ENCODE measurements at places on chromosomes 16 and 17.

DNA sequence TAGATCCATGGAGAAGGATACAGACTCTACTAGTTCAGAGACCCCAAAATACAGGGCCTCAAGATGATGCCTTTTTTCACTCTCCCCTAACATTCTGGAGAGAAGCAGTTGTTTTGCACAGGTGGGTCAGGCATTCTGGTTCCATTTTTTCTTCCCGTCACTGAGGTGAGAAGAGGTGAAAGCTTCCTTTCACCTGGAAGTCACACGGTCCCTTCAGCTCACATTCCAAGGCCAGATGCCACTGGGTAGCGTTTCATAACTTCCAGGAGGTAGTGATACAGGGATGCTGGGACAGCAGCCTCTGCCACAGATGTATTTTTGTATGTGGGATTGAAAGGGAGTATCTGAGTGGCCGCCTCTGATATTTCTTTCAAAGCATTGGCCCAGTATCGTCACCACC lies 1.9 kb downstream of the CDK10 start:
- DNase-seq = no peak

DNA sequence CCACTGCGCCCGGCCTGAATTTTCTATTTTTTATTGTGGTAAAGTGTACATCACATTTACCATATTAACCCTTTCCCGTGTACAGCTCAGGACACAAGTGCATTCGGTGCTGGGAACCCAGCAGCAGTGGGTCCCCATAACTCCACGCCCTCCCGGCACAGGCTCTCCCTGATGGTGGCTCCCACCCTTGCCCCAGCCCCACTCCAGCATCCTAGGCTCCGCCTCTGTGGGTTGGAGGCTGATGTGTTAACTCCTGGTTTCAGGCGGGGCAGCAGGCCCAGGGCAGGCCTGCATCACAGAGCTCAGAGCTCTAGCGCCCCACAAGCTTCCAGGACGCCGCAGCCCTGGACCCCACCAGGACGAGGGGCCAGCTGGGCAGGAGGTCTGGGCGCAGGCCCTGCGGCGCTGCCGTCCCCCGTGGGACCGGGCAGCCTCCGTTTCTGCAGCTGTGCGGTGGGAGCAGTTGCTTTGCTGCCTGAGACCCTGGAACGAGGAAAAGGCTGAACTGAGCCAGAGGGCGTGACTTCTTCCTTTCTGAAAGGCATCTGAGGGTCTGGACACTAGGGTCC lies 19.6 kb downstream of the ZFPM1 start:
- no peak for DNase-seq

GRCh38 chr17:29177871-29178749 lies 2.1 kb downstream of the MYO18A start:
- DNase-seq = no peak

GRCh38 chr16:5196204-5196603 lies 98.6 kb upstream of the EEF2KMT start:
- no peak for DNase-seq

GRCh38 chr17:30357476-30357875 lies 21.3 kb upstream of the CPD start:
- DNase-seq = no peak

GRCh38 chr17:38602956-38603785 lies 2.6 kb downstream of the SRCIN1 start:
- no peak for DNase-seq

DNA sequence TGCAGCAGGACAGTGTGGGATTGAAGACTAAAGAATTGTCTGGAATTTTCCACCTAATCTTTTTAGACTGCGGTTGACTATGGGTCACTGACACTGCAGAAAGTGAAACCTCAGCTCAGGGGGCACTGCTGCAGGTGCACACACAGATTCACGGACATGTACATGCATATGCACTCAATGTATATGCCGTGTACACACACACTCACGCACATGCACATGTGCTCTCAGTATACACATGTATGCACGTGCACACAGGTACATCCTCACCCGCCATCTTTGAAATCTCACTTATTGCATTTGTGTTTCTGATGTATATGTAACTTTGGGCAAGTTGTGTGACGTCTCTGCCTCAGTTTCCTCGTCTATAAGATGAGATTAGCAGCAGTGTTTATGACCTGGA lies 27.3 kb downstream of the CMIP start:
- no peak for DNase-seq

GRCh38 chr16:29994600-29995323 lies 655 bp downstream of the HIRIP3 start:
- peak; percentile 87 for DNase-seq

DNA sequence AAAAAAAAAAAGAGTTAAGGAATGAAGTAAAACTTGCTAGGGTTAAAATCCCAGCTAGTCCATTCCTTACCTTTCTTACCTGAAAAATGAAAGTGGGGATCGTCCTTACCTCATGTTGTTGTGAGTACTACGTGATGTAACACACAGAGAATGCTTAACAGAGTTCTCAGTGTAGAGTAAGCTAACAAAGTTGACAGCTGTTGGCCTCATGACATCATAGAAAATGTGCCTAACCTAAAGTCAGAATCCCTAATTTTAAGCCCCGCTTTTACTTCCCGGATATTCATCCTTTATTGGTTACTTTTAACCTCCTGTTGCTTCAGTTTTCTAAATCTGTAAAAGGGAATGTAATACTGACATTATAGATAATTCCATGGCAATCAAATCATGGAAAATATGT lies 505.8 kb upstream of the HSBP1 start:
- no peak for DNase-seq

GRCh38 chr16:67934306-67935100 lies 2.1 kb downstream of the PSMB10 start:
- no peak for DNase-seq

DNA sequence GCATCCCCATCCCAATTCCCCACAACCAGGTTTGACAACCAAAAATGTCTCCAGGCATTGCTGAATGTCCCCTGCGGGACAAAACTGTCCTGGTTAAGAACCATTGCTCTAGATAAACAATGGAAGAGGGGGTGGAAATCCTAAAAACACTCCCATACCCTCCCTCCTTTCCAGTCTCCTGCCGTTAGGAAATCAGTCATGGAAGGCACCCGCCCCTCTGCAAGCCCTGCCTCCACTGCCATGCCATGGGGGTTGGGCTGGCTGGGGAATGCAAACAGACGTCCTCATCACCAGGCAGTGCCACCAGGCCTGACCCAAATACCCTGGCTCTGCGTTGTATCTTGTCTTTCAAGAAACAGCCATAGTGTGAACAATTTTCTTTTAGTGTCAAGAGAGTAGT lies 57.5 kb downstream of the CYTH1 start:
- DNase-seq = no peak

DNA sequence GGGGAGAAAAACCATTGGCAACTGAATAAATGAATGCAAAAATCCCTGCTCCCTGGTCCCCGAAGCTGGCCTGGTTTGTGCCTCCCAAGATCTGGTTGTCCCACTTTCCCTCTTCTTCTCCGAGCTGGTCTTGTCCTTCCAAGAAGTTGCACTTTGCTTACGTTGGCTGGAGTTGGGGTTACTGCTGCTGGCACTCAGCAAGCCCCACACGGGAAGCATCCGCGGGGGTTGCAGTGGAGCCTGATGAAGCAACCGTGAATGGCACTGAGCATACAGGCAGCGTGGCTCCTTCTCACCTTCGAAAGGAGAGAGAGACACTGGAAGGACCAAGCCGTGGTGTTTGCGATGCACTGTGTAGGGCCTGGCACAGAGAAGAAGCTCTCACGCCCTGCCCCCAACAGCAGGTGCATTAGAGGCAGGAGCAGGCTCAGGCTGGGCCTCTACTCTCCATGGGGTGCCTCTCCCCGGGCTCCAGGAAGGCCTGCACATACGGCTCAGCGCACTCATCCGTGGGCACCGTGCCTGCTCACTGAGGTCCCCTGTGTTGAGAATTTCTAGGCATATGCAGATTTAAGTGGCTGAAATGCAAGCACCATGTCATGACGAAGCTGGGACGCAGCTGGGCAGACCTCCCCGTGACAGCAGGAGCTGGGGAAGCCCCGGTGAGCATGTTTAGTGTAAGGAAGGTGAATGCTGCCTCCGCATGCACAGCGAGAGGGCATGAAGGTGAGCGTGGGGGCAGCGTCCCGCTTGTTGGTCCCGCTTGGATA lies 12.1 kb downstream of the CA5A start:
- DNase-seq = peak; percentile 90

DNA sequence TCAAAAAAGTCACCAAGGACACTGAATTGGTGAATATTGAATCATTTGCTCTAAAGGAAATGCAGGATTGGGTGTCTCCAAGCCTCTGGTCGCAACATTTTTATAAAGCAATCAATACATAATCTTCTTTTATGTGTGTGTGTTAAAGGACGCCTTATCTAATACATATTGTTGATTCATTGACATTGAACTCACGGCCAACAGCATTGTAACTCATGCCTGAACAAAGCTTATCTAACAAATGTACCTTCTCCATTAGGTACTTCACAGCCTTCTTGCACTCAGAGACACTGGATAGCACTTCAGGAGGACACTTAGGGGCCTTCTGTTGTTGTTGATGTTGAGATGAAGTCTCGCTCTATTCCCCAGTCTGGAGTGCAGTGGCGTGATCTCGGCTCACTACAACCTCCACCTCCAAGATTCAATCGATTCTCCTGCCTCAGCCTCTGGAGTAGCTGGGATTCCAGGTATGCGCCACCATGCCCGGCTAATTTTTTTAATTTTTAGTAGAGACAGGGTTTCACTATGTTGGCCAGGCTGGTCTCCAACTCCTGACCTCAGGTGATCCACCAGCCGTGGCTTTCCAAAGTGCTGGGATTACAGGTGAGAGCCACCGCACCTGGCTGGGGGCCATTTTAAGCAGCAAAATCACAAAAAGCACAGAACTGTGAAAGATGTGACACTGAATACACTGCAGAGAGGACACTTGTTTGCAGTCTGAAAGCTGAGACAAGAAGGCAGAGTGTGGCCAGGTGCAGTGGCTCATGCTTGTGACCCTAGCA lies 13.2 kb upstream of the PDXDC1 start:
- DNase-seq = no peak

DNA sequence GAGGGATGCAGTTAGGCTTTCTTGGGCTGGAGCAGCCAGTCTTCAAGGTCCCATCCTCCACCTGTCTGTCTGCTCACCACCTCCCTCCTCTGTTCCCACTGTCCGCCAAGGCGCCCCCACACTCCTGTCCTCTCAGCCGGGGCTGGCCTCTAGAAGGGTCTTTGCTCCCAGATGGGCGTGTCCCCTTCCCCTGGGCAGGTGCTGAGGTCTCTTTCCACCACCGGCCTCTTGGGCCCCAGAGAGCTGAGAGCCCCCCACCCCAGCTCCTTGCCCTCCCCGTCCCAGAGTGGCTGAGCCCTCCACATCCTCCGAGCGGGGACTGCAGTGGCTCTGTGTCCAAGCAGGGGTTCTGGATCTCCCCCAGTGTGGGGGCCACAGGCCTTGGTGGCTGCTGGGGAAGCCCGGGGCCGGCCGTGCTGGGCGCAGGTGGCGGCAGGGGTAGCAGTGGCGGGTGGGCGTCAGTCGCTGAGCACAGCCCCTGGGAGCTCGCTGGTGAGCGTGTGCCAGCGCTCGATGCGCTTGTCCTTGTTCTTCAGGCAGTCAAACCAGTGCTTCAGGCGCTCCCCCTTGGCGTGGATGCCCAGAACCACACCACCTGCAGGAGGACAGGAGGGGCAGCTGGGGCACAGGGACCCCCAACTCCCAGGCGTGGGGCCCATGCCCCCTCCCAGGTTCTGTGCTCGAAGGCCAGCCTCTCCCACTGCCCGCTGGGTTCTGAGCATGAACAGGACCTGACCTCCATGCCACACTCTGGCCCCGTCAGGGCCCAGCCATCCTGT lies 9.8 kb downstream of the SCGB1C2 start:
- DNase-seq = no peak

DNA sequence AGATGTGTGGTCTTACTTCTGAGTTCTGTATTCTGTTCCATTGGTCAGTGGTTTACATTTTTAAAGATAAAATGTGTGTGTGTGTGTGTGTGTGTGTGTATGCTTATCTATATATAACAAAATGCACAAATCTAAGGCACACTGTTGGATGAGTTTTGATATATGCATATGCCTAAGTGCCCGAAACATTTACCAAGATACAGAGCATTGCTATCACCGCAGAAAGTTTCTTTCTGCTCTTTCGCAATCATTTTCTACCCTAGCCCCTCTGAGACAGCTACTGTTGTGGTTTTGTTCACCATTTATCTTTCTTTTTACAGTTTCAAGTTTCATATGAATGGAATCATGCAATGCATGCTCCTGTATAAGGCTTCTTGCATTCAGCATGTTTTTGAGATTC lies 97.0 kb downstream of the MRTFB start:
- no peak for DNase-seq

GRCh38 chr17:956905-957304 lies 22.7 kb downstream of the NXN start:
- DNase-seq = no peak

GRCh38 chr17:2946144-2946543 lies 117.3 kb downstream of the OR1D5 start:
- no peak for DNase-seq

DNA sequence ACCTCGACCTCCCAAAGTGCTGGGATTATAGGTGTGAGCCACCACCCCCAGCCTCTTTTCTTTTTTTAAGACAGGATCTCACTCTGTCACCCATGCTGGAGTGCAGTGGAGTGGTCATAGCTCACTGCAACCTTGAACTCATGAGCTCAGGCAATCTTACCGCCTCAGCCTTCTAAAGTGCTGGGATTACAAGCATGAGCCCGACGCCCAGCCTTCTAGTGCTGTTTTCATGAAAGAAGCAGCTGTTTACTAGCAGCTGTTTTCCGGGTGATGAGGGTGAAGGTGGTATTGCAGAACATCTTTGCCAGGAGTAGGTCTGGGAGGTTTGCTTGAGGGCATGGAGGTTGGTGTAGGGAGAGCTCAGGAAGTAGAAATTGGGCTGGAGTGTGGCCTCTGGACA lies 2.0 kb downstream of the ADCY7 start:
- no peak for DNase-seq

GRCh38 chr17:43661699-43662412 lies at the start of gene MEOX1:
Gene MEOX1 (minus strand): TSS chr17:43661922. CDS start chr17:43661534, 388 bp downstream.
- peak; percentile 69 for DNase-seq

GRCh38 chr16:50685462-50686063 lies 4.5 kb upstream of the SNX20 start:
- no peak for DNase-seq

DNA sequence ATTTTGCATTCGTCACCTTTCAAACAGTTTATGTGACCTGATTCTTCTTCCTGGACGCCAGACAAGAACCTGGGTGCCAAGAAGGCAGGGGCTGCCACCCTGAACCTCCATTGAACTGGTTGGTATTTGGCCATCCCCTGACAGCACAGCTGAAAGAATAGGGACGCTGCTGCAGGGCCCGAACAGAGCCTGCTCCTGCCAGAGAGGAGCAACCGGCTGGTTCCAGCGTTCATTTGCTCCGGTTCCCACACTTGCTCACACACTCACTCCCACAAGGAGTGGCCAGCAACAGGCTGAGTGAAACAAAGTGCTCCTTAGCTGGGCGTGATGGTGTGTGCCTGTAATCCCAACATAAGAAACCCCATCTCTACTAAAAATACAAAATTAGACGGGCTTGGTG lies 14.9 kb downstream of the KRT9 start:
- DNase-seq = no peak
